ENCODE measurements at places on chromosomes 3 and 15.

DNA sequence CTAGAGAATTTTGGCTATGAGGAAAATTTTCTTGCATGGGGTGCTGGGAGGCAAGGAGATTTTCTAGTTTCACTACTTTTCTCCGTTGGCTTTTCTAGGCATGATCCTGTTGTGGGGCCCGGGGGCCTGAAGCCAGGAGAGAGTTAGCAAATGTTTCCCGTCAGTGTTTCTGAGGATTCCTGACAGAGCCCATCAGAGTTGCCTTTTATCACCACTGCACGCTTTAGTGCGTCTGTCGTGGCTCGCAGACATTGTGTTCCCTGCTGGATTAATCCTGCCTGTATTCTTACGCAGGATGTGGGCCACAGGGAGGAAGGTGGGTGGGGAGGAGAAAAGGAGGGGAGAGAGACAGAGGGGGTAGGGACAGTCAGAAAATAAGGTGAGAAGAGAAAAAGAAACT lies 18.1 kb upstream of the BOC start:
- no peak for DNase-seq

GRCh38 chr15:50970524-50970923 lies 62.0 kb downstream of the AP4E1 start:
- DNase-seq: no peak

- DNase-seq: no peak
Observed at GRCh38 chr3:173639098-173639497, 241.6 kb downstream of the NLGN1 start.

DNA sequence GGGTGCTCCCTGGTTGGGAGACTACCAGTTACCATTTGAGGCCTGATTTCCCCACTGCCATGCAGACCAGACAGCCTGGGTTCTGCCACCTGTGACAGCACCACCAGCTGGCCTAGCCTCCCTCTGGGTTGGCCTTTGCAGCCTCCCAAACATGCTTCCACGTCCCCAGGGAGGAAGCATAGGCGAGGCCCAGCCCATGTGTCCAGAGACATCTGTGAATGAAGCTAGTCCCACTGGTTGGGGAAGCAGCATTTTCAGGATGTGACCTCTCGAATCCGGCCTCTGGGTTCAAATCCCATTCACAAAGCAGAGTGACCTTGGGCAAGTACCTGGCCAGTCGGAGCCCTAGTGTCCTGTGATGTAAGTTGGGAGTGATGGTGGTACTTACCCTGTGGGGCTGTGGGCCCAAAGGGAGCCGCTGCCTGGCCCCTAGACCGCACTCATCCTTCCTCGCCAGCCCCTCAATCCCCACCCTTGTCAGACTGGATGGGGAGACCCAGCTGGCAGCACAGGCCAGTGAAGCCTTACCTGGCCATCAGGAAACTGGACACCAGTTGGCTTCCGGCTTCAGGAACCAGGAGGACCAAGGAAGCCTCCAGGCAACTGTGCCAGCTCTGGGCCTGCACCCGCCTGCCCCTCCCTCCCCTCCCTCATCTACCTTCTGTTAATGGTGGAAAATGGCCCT lies 6.0 kb downstream of the KLF15 start:
- no peak for DNase-seq

GRCh38 chr3:32759342-32759741 lies 58.5 kb upstream of the TRIM71 start:
- no peak for DNase-seq

DNA sequence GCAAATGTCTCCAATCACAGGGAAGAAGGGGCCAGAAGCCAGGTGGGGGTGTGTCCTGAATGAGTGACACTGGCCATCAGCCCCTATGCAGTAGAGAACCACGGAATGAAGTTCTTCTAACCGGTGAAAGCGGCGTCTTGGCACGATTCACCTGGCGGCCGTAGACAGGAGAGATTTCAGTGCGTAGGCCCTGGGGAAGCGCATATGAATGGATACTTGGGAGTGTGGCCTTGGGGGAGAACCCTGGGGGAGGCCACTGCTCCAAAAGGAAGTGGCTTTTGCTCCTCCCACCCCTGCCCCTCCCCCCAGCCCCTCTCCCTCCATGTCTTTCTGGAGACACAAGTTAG lies 43.6 kb downstream of the RBPMS2 start:
- no peak for DNase-seq

- no peak for DNase-seq
Observed at GRCh38 chr3:38278841-38279240, 3.3 kb upstream of the SLC22A14 start.

GRCh38 chr3:14261229-14261628 lies 82.6 kb downstream of the LSM3 start:
- DNase-seq: peak; percentile 90

DNA sequence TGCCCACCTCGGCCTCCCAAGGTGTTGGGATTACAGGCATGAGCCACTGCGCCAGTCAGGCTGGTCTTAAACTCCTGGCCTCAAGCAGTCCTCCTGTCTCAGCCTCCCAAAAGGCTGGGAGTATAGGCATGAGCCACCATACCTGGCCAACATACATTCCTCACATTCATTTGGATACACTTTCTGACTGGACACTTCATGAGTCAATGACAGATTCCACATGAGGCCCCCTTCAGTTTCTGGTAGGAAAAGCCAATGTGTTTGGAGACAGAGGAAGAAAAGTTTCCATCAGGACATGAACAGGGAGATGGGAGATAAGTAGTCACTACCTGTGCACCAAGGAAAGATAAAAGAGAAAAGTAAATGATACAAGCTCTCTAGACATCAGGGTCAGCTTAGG lies 49.4 kb upstream of the GSK3B start:
- no peak for DNase-seq

DNA sequence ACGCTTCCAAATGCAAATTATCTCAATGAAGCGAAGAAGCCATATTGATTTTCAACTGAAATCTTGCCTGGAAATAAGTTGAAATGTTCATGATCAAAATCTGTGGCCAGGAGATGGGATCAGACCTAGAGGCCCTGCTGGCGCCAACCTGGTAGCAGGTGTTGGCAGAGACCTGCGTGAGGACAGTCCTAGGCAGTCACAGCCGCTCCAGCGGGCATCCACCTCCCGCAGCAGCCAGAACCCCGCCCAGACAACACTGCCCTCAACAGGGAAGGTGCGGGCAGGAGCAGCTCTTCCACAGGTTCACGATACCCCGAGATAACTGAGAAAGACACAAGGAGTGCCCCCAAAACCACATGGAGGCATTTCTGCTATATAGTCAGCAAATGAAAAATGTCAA lies 145.3 kb downstream of the XXYLT1 start:
- DNase-seq: no peak

GRCh38 chr15:43828061-43828657 lies 1.4 kb downstream of the WDR76 start:
- DNase-seq: no peak

DNA sequence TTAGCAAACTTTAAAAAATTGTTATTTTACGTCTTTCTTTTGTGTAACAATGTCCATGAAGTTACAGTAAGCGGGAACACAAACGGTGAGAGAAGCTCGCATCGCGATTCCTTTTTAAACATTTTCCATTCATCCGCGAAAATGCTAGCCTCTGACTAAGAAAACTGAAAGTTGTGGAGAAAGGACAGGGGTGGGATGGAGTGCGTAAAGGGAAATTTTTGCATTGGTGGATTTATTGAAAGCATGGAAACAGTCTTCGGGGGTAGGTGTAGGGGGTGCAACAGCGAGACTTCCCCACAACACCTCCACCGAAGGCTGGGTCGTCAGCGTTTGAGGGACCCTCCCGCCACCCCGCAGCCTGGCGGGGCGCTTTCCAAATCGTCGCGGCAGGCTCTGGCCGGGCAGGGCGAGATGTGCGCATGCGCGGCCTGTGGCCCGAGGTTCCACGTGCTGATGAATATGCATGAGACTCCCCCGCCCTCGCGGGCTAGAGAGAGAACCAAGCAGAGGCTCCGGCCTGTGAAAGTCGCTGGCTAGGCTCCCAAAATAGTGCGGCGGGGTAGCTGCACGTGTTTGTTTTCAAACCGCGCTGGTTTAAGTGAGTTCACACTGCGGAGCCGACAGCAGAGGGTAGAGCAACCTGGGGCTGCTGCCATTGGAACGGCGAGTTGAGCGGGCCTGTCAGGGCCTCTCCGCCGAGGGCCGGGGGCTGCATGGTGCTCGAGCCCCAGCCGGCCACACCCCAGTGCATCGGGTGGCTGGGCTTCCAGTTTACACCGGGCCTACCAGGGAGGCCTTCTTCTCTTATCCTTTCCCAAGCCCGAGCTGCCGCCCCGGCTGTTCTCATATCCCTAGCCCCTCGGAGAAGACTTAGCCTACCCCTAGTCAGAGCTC lies 9.9 kb downstream of the ZIC1 start:
- no peak for DNase-seq

- peak; percentile 92 for DNase-seq
Observed at GRCh38 chr3:138594150-138594934, at the start of gene CEP70. CEP70 (minus strand) TSS chr3:138594260; CDS start chr3:138572927, 21,333 bp downstream.

- no peak for DNase-seq
Observed at GRCh38 chr3:36381311-36381956, 1.1 kb downstream of the STAC start.

DNA sequence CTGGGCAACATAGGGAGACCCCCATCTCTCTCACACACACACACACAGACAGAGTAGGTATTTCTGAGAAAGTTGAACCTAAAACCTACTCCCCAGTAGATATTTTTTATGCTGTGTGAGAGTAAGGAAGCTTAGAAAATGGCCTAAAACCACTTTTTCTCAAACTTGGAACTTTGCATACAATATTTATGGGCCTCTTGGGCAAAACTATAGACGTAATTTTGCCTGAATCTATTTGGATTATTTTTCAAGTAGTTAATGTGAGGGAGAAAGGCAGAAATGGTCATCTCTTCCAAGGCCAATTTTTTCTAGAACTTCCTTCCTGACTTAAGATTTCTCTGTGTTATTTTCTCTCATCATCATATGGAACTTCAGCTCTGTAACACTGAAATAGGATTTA lies 81.7 kb downstream of the ZNF609 start:
- no peak for DNase-seq

DNA sequence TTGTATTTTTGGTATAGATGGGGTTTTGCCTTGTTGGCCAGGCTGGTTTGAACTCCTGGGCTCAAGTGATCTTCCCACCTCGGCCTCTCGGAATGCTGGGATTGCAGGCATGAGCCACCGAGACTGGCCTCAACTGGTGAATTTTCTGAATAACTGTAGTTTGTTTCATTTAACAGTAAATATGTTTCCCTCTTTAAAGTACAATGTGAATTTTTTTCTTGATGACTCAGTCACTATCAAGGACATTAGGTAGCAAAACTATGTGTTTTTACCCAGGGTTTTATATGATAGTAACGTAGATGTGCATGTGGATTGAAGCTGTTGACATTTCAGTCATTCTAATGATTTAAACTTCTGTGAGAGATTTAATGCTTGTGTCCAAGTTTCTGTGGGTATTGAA lies 40.2 kb upstream of the MAPKBP1 start:
- no peak for DNase-seq

DNA sequence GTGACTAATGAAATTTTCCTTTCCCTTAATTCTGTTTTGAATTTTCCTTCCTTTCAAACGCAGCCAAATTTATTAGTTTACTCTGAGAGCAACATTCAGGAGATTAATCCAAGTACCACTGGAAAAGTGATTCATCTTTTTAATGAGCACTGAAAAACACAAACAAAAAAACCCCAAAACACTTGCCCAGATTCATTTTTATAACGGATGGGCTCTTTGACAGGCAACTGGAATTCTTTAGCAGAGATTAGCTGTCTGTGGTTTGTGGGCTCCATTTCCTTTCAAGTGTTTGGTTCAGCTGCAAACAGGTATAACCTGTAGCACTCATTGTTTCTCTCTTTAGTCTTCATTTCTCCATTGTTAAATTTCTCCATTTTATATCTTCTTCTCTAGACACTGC lies 3.1 kb upstream of the POLR2M start:
- DNase-seq: no peak

- DNase-seq: no peak
Observed at GRCh38 chr3:177597311-177598096, 400.2 kb upstream of the TBL1XR1 start.

- DNase-seq: peak; percentile 44
Observed at GRCh38 chr3:14124223-14124614, 451 bp downstream of the CHCHD4 start.

- DNase-seq: peak; percentile 20
Observed at GRCh38 chr3:23019596-23020300, 183.4 kb upstream of the UBE2E2 start.

DNA sequence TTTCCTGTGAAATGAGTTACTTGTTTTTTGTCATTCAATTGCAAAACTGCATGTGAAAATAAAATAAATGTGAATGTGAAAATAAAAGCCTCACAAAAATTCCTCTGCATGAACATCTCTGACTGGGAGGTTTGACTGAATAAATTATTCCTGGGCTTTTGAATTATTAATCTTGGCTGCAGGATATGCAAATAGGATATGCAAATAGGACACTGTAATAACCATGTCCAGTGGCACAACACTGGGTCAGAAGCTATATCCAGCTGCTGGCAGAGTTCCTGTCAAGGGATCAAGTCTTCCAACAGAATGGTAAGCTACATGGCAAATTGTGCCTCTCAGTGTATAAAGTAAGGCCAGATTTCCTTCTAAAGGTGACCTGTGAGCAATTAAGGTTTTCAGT lies at the start of gene SUCNR1:
SUCNR1 (plus strand) TSS at position 246 of the 400 bp plus-strand sequence. CDS start 6,250 bp downstream, outside the sequence.
- DNase-seq: no peak

DNA sequence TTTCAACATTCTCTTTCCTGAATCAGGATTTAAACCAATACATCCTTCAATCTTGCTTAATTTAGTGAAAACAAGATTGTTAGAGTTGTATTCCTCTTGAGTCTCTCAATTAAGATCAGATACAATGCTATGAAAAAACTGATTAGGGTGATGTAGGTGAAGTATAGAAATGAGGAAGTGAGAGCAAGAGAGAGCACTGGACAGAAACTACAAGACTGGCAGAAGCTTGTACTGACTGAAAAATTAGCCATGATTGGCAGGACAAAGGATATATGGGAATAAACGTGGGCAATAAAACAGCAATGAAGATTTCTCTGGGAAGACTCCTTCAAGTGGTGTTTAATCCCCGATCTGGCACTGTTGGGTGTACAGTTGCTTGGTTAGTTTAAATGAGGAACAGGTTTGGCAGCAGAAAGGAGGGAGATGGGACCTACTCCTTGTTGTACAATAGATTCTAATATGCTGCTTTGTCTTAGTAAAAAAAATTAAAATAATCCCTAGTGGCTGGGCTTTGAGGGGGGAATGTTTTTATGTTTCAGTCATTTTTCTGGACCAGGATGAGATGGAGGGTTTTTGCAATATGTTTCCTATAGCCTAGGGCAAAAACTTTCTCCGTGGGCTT lies 252.7 kb downstream of the SLC9A9 start:
- DNase-seq: no peak

DNA sequence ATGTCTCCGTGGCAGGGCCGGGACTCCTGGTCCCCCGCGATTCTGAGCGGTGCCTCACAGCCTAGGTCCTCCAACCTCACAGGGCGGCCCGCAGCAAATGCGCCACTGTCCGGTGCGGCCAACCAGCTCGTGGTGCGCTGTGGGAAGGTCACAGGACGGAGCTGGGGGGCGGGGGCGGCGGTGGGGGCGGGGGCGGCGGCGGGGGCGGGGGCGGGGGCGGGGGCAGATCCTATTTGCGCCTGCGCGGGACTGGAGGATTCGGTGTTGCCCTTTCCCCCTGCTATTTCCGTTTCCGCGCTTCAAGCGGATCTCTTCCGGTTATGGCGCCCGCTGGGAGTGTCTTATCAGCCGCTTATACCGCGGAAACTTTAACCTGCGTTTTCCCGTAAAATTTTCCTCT lies 106.7 kb upstream of the SNRPN start:
- DNase-seq: no peak

GRCh38 chr3:194282436-194283122 lies 68.5 kb downstream of the CPN2 start:
- DNase-seq: no peak
